ENCODE measurements at places on chromosomes 1 and 21. TPM values are rescaled to one million over a fixed set of nuclear protein-coding genes. Genes with fewer than 3 reads are reported as not detected.
A peak's percentile ranks its signal among the peaks of the same experiment; 100 is the strongest.

GRCh38 chr1:11337580-11338073 is 64.6 kb downstream of the UBIAD1 start:
- DNase-seq = peak; percentile 68

Gene CASP9
- total RNA-seq = 15.7 TPM

Gene PLD5
- not detected for total RNA-seq

DNA sequence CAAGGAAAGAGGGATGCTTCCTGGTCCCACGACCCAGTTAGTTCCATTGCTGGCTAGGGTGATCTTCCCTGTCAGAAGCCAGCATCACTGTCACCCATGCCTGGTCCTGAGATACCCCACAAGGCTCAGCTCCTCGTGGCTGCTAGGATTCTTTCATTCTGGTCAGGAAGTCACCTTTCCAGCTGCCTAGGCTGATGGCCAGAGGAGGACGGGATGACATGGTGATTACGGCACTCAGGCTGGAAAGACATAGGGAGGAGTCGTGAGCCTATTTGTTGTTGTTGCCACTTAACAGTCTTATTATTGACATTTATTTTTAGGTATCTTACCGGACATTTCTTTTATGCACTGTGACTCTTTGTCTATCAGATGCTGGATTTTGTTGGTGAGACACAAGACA is 20.0 kb upstream of the MAPKAPK2 start:
- no peak for DNase-seq

DNA sequence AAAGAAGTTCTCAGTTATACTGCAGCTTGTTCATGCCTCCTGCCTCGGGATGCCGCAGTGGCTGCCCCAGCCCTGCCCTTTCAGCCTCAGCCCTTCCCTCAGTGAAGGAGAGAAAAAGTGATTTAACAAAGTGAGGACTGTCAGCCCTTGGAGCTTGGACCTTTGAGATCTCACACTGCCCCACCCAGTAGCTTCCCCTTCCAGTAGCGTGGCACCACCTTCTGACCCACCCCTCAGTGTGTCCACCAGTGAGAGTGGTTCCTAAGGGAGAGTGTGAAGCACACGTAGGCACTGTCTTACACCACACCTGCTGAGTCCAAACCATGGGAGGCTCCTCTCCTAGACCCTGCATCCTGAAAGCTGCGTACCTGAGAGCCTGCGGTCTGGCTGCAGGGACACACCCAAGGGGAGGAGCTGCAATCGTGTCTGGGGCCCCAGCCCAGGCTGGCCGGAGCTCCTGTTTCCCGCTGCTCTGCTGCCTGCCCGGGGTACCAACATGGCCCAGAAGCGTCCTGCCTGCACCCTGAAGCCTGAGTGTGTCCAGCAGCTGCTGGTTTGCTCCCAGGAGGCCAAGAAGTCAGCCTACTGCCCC is at the start of gene CDA:
CDA (plus strand) TSS at position 464 of the 592 bp plus-strand sequence; CDS start at position 497, 33 bp downstream.
- no peak for DNase-seq

All from activated B cell treated with CpG ODN at 0.5 μM for 24 hours (primary cell).